ENCODE measurements at places on chromosomes 3 and 15. TPM values are rescaled to one million over a fixed set of nuclear protein-coding genes. Genes with fewer than 3 reads are reported as not detected.

- no peak overlapping the region for H3K27ac ChIP-seq
- H3K27me3 ChIP-seq: peaks cover 81% of the 10 kb centered on the region
- peaks cover 19% of the 10 kb centered on the region for H3K4me1 ChIP-seq
These were observed 6.9 kb upstream of the FOXB1 start for GRCh38 chr15:59997070-59997701.

DNA sequence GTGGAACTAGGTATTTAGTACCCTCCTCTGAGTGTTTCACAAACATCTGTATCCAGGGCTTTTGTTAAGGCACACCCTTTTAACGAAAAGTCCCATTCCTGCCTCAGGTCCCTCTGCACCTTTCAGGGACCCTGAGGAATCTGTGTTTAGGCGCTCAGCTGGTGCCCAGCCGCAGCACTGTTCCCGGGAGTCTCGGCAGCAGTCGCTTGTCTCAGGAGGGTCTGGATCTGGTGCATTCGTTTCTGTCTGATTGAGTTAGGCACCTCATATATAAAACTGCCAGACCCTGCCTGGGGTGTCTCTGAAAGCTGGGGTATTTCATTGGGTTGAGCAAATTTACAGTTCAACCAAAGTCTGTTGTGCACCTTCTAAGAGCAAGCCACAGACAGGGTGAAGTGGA, 162.8 kb upstream of the TOPAZ1 start:
- no peaks in the 10 kb centered on the region for H3K36me3 ChIP-seq
- no peaks in the 10 kb centered on the region for H3K4me1 ChIP-seq
- no peaks in the 10 kb centered on the region for H3K27me3 ChIP-seq
- DNase-seq: no peak
- no peak overlapping the region for H3K27ac ChIP-seq
- H3K4me3 ChIP-seq: no peak overlapping the region

- no peak overlapping the region for H3K27ac ChIP-seq
- no peaks in the 10 kb centered on the region for H3K36me3 ChIP-seq
- no peaks in the 10 kb centered on the region for H3K4me1 ChIP-seq
- H3K4me3 ChIP-seq: no peak overlapping the region
These were observed 785 bp upstream of the IQCF5 start for GRCh38 chr3:51876186-51876585.

- DNase-seq: no peak
- no peak overlapping the region for H3K4me3 ChIP-seq
These were observed 60.5 kb downstream of the XXYLT1 start for GRCh38 chr3:195210266-195210973.

Gene LMAN1L
- total RNA-seq: not detected

DNA sequence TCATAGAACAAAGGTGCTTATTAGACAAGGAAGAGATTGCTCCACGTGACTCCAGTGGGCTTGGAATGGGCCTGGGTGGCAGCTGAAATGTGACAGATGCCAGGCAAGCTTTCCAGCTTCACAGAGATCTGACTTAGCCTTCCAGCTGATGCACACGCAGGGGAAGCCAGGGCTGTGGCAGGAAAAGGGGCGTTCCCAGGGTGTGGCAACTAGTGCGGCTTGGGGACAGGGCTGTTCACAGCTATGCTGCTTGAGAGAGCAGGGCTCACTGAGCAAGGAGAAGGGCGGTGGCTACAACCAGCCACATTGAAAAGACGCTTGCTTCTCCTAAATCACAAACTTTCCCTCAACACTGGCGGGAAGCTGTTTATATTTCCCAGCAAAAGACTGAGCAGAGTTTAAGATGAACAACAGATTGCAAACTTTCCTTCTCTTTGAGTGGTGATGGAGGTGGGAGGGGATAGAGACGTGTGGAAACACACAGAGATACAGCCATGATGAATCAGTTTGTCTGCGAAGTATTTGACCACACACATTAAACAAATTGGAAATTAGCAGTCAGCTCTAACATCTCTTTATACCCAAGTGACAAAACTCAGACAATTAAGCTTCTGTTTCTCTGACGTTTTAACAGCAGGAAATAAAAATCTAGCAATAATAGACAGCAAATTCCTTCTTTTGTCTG, 127.5 kb downstream of the BDH1 start:
- no peaks in the 10 kb centered on the region for H3K27me3 ChIP-seq
- no peak for DNase-seq
- no peaks in the 10 kb centered on the region for H3K36me3 ChIP-seq
- no peak overlapping the region for H3K27ac ChIP-seq

GRCh38 chr3:25594007-25594502, 70.7 kb downstream of the TOP2B start:
- H3K36me3 ChIP-seq: peaks cover 3% of the 10 kb centered on the region
- no peak overlapping the region for H3K27ac ChIP-seq
- H3K4me3 ChIP-seq: no peak overlapping the region
- peaks cover 29% of the 10 kb centered on the region for H3K4me1 ChIP-seq
- no peak for DNase-seq

Gene A4GNT
- 4.0 TPM for total RNA-seq

Gene ROPN1B
- total RNA-seq: not detected

GRCh38 chr3:130430266-130430665, 84.8 kb downstream of the COL6A5 start:
- no peak overlapping the region for H3K27ac ChIP-seq
- H3K36me3 ChIP-seq: no peaks in the 10 kb centered on the region
- no peak for DNase-seq

DNA sequence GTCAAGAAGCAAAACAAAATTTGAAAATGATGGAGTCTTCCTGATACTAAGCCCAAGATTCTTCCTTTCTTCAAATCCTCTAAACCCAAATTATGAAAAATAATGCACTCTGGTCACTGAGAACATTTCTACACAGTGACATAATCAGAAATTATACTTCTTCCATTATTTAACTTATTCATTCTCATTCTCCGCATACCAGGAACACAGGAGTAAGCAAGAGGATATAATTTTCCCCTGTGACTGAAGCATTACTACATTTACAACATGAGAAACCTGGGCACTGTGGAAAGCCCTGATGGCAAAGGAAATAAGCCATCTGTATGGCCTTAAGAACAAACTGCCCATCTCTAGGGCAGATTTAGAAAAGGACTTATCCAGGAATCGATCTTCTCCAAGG, 47.0 kb downstream of the EXD1 start:
- H3K27me3 ChIP-seq: no peaks in the 10 kb centered on the region
- no peak overlapping the region for H3K4me3 ChIP-seq
- no peak overlapping the region for H3K27ac ChIP-seq
- no peak for DNase-seq
- H3K4me1 ChIP-seq: no peaks in the 10 kb centered on the region

Gene TP63
- total RNA-seq: not detected

Gene CMTM8
- 22.7 TPM for total RNA-seq

GRCh38 chr3:55169608-55170072, 241.8 kb upstream of the LRTM1 start:
- no peak overlapping the region for H3K27ac ChIP-seq
- no peaks in the 10 kb centered on the region for H3K4me1 ChIP-seq
- H3K4me3 ChIP-seq: no peak overlapping the region
- no peak for DNase-seq
- H3K27me3 ChIP-seq: no peaks in the 10 kb centered on the region

Gene GPR62
- total RNA-seq: not detected

Data from body of pancreas (tissue), 4 donors.